NCI-H69 (cell line): ENCODE measurements at places on chromosomes 5 and 9.

- DNase-seq: no peak
Measured at GRCh38 chr5:141879941-141880738, 1.9 kb upstream of the PCDH1 start.

- no peak for DNase-seq
Measured at GRCh38 chr5:80213466-80213865, 42.4 kb downstream of the SERINC5 start.

DNA sequence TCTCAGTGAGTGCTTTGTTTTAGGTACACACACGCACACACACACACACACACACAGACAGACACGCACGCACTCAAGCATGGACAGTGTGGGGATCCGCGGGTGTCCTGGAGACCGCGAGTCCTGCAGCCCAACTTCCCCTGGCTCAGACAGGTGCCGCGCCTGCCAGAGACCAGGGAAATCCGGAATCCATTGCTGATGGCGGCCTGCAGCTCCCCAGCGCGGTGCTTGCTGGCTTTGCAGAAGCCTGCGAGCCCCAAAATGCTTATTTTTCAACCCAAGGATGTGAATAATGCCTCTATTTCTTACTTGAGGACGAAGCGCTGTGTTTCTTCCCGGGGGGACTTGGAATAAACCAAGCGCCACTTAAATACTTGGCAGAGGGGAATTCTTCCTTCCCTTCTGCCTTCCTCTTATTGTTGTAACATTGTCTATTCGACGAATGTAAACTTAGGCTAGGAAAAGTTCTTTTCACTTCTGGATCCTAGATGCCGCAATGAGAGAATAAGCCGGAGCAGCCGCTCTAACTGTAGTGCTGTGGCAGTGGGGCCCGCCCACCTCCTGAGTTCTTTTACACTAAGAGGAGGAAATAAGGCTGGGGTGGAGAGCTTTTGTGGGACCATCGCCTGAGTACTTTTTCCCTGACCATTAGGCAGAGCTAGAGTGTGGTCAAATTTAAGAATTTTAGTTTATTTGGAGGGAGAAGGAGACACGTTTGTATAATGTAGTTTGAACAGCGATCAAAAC, 802 bp downstream of the ITGA2 start:
- DNase-seq: peak; percentile 49

DNA sequence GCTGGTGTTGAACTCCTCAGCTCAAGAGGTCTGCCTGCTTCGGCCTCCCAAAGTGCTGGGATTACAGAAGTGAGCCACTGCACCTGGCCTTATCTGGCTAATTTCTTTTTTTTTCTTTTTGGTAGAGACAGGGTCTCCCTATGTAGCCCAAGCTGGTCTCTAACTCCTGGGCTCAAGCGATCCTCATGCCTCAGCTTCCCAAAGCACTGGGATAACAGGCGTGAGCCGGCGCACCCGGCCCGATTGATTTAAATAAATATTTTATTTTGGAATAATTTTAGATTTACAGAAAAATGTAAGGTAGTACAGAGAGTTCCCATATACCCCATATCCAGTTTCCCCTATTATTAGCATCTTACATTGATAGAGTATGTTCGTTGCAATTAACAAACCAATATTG, 155.0 kb upstream of the MVB12B start:
- no peak for DNase-seq

GRCh38 chr9:38278457-38278856, 114.0 kb upstream of the ALDH1B1 start:
- no peak for DNase-seq

DNA sequence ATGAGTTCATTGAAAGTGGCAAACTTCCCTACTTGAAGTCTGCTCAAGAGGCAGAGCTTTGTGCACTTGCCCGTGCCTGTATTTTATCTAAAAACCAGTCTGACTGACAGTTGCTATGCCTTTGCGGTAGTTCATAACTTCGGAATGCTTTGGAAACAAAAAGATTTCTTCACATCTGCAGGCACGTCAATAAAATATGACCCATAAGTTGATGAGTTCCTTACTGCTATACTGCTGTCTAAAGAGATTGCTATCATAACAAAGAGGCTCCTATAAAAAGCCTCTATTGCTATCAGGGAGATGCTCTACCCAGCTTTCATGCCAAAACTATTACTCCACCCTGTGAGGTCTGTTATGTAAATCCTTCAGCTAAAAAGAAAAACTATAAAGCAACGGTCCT, 25.4 kb upstream of the RNF20 start:
- no peak for DNase-seq

DNA sequence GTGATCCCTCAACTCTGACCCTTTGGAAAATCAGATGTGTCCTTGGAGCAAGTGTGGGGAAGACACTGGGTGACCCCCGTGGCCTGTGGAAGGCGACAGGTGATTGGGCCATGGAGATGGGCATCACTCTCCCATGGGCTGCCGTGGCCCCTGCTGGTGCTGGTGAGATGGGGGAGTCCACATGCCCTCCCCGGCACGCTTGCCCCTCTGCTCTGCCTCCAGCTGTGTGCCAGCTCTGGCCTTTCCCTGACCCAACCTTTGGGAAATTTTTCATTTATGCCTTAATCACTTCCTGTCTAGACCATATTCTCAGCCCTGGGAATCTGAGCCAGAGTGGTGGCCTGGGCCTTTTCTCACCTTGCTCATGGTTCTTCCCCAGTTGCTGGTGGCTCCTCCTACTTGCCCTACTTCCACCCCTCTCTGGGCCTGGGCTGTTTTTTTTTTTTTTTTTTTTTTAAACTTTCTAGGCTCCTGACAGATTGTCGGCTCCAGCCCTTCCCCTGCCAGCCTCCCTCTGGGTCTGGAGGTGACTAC, 56.6 kb downstream of the RGS3 start:
- DNase-seq: no peak

DNA sequence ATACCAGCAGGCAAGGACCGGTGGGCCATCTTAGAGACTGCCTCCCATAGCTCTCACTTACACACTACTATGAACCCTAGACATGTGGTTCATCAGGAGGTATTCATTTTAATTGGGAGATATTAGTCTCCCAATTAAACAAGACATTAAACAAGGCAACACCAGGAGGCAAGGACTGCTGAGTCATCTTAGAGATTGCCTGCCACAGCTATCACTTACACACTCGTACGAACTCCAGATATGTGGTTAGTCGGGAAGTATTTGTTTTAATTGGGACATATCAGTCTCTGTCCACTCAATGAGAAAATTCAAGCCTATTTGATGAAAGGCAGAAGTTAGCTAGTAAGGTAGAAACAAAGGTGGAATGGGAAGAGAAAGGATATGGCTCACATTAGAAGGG, 343.9 kb downstream of the NFIB start:
- no peak for DNase-seq

- no peak for DNase-seq
Measured at GRCh38 chr9:21477466-21477865, 4.6 kb downstream of the IFNE start.

DNA sequence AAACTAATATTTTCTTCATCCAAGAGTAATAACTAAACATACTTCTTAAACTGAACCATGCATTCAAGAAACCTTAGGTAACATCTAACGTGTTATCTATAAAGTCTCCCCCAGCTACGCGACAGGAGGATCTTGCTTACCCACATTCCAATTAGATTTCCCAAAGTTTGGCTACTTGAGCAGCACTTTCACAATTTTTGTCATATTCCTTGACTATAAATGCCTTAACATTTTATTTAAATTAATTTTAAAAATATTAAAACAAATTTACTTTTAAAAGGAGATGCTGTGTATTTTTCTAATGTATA, 25.3 kb upstream of the IFNE start:
- no peak for DNase-seq

GRCh38 chr5:109529987-109530386, 120.2 kb upstream of the PJA2 start:
- no peak for DNase-seq

- no peak for DNase-seq
Measured at GRCh38 chr5:125050926-125051325, 304.5 kb upstream of the ZNF608 start.

- peak; percentile 98 for DNase-seq
Measured at GRCh38 chr9:133731876-133732638, 6.1 kb downstream of the SARDH start.

GRCh38 chr9:34647651-34648050, 1.2 kb downstream of the GALT start:
- no peak for DNase-seq
